Uterus (tissue), 4 donors: ENCODE measurements at places on chromosomes 3 and 15. TPM values are rescaled to one million over a fixed set of nuclear protein-coding genes. Genes with fewer than 3 reads are reported as not detected.
A peak's percentile ranks its signal among the peaks of the same experiment; 100 is the strongest.

The ITIH4 gene
- 5.3 TPM for total RNA-seq

The LRTM1 gene
- total RNA-seq, result not detected

DNA sequence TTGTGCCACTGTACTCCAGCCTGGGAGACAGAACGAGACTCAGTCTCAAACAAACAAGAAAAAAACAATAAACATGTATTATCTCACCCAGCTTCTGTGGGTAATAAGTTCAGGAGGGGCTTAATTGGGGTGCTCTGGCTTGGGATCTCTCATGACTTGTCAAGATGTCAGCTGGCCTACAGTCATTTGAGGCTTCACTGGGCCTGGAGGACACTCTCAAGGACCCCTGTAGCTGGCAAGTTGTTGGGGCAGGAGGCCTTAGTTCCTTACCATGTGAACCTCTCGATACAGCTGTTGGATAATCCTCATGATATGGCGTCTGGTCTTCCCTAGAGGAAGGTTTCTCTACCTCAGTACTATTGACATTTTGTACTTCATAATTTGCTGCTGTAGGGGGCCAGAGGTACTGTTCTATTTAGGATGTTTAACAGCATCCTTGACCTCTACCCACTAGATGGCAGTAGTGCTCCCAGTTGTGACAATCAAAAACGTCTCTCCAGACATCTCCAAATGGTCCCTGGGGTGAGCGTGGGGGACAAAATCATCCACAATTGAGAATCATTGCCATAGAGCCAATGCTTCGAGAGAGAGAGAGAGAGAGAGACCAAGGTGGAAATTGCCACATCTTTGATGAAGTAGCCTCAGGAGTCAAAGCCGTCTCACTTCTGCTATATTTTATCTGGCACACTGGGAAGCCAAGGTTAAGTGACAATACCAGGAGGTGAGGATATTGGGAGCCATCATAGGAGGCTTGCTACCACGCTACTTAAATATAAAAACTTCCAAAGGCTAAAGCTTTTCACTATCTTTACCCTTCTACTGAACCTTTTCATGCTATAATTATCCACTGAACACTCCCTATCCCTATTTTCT, 23.9 kb upstream of the SLTM start:
- DNase-seq, result peak; percentile 19

The PSTPIP1 gene
- not detected for total RNA-seq

- no peak for DNase-seq
Observed at GRCh38 chr3:71356265-71356664, 227.3 kb downstream of the FOXP1 start.

DNA sequence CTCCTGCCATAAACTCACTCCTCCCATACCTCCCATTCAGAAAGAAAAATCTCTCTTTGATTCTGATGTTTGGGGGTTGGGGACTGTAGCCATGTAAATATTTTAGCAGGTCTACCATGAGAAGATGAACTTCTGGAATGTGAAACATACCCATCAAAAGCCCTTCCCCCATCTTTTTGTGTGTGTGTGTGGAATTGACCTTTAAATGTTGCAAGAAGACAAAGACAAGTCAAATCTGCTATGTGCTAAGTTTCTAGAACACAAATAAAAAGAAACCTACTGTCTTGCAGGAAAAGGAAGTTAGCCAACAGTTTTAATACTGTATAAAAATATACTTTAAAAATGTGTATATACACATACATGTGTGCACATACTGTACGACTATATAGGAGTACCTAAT, 29.7 kb upstream of the USP50 start:
- no peak for DNase-seq
